AG08396 (cell line): ENCODE measurements at places on chromosomes 13 and 19.

GRCh38 chr19:29269641-29270040 is 56.7 kb upstream of the UQCRFS1 start:
- DNase-seq = no peak

GRCh38 chr19:13902993-13903555 is 2.8 kb downstream of the BRME1 start:
- DNase-seq = no peak

DNA sequence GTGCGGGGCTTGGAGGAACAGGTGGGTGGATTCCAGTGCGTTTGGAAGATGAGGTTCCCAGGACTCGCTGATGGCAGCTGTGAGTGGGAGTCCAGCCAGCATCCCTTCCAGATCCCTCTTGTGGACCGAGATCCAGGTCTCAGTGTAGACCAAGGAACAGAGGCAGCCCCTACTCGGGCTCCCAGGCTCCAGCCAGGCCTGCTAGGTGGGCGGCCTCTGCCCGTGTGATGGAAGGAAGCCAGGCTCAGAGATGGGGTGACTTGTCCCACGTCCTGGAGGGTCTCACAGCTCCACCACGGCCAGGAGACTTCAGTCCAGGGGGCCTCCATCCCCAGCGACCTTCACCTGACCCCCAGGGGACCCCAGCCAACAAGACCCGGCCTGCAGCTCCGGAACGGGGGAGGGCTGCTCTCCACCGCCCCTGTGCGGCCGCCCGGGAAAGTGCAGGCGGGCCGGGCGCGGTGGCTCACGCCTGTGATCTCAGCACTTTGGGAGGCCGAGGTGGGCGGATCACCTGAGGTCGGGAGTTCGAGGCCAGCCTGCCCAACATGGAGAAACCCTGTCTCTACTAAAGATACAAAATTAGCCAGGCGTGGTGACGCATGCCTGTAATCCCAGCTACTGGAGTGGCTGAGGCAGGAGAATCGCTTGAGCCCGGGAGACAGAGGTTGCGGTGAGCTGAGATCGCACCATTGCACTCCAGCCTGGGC is 729 bp upstream of the MADCAM1 start:
- DNase-seq = peak; percentile 66

DNA sequence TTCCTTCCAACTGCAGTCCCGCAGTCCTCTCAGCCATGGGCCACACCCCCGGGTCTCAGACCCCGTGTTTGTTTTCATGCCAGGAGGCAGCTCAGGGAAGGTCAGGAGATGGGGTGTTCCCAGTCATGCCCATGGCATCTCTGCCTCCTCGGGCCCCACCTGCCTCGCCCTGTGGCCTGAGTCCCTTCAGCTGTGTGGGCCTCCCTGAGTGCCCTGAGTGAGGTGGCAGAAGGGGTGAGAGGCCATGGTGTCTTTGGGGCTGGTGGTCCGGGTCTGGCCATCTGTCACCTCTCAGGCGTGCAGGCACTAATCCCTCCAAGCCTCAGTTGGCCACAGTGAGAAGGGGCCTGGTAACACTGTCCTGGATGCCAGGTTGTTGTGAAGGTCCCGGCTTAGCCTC is 10.9 kb upstream of the KDM4B start:
- no peak for DNase-seq

DNA sequence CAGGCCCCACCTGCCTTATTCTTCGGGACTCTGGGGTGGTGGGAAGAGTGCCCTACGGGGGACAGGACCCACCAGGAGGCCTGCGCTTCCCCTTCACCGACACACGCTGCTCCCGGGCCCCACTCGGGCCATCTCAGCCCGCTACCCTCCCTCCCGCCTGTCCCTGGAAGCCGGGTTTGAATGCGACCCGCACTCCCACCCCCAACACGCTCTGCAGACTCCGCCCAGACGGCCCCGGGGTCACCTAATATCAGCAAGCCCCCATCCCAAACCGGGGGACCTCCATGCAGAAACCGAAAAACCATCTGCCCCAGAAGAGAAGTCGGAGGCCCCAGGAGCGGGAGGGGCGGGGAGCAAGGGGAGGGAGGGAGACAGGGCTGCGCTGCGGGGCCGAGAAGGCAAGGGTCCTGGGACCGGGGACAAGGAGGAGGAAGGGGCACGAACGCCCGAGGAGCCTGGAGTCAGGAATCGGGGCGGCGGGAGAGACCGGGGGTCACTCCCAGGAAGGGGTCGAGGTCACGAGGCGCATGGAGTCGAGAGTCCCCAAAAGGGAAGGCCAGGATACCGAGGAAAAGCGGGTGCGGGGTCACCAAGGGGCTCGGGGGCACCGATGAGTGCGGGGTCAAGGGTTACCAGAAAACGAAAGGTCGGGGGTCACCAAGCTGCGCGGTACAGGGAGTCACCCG is 766 bp downstream of the SBNO2 start:
- no peak for DNase-seq

DNA sequence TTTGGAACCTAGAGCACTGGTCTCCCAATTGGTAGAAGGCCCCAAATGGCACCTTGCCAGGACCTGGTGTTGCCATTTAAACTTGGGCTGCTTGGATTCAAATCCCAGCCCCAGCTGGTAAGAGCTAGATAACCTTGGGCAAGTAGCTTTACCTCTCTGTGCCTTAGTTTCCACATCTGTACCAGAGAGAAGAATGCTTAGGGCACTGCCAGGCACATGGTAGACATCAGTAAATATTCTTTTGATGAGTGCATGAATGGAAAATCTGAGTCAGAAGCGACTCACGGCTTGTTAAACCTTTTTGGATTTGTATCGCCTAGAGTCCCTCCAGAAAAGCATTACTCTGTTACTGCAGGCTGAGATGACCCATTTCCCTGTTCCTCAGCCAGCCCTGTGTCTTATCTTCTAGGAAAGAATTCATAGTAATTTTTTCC is 90.9 kb downstream of the SIPA1L3 start:
- peak; percentile 55 for DNase-seq

GRCh38 chr19:42313096-42313839 is at the start of gene TMEM145:
Gene TMEM145, plus strand, starts transcription at chr19:42313309. Its CDS starts 68 bp downstream, at chr19:42313377.
- DNase-seq = peak; percentile 90

- DNase-seq = no peak
Measured at GRCh38 chr13:29449726-29450125, 145.8 kb downstream of the SLC7A1 start.

DNA sequence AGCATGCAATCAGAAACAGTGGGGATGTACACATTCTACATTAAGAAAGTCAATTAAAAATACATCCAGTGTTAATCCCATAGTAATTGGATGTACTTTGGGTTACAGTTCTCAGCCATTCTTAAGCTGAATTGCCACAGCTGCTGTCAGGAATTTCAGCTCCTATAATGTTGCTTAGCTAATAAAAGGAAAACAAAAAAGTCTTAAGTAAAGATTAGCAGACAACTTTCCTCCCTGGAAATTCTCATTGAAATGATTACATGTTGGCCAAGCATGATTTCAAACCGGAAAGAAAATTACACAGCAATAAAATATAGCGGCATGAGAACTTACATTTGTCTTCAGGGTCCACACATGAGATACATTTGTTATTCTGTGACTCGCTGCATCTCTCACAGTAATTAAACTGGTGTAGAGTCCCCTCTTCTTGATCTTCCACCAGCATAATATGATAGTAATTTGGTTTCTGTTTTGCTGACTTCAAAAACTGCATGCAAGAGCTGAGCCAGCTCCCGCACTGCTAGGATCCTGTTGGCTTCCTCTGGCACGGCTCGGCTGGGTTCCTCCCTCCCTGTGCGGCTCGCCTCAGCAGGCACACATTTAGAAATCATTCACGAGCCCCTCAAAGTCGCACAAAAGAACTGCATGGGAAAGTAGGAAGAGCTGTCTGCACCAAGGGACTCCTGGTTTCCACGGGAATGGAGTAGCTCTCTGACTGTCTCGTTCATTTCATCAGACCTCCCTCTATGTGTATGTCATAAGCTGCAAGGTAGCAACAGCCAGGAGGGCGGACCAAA is at the start of gene HTR2A:
Gene HTR2A, minus strand, starts transcription at position 713 of the 797 bp plus-strand sequence. CDS start 1,147 bp downstream, outside the sequence.
- no peak for DNase-seq

- DNase-seq = peak; percentile 84
Measured at GRCh38 chr13:49495783-49496762, at the start of gene PHF11. Gene PHF11, plus strand, starts transcription at chr13:49495953. Its CDS starts 49 bp downstream, at chr13:49496002.

GRCh38 chr13:97188207-97188606 is 33.9 kb upstream of the MBNL2 start:
- DNase-seq = no peak

GRCh38 chr13:96994017-96994857 is at the start of gene OXGR1:
Gene OXGR1, minus strand, starts transcription at chr13:96994476. Its CDS starts 6,717 bp downstream, at chr13:96987759.
- peak; percentile 18 for DNase-seq

DNA sequence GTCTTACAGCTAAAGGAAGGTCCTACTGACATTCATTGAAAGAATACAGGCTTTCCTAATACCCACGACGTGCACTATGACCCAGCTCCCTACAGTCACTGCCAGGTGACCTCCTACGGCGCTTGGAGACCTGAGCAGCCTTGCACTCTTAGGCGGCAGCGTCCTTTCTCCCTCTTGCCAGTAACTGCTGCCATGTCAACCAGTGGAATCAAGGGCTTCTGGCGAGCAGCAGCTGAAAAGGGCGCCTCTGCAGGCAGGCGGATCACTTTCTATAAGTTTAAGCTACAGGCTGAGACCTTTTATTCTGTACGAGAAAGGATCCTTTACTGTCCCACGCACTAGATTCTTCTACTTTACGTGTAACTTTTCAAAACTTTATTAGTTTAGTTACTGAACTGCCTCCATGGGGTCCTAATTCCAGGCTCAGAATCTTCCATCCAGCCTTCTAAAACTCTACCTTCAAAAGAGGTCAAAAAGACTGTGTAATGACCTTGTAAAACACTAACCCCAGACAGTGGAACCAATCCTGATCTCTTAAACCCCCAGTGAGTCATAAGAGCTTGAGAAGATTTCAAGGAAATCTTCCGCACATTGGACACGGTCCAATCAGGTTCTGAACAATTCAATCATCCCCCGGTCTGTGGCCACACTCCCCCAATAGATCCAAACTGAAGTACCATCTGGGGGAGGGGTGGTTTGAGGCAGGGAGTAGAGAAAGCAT is 1.9 kb downstream of the KCTD12 start:
- peak; percentile 45 for DNase-seq

DNA sequence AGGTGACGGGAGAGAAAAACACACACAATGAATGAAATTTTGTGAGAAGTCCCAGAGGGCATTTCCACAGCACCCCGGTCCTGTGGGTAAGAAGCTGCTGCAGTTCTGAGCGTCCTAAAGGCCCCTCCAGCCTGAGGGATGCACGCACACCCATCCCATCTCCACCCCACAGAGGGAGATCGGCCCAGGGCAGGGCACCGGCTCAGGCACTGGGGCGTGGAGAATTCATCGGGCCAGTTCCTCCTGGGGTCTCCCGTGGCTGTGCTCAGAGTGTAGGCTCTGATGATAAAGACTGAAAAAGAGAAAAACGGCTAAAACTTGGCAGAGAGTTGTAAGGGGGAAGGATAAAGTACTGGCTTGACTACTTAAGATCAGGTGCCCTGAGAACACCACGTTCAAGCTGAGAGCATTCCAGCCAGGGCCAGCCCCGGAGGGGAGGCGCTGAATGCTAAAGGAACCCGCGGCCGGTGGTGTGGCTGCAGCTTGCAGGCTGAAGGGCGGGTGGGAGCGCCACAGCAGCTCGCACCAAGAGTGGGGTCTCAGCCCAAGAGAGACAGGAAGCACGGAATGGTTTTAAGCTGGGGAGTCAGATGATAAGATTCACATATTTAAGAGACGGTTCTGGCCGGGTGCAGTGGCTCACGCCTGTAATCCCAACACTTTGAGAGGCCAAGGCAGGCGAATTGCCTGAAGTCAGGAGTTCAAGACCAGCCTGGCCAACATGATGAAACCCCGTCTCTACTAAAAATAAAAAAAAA is 121.9 kb upstream of the SPACA7 start:
- no peak for DNase-seq

DNA sequence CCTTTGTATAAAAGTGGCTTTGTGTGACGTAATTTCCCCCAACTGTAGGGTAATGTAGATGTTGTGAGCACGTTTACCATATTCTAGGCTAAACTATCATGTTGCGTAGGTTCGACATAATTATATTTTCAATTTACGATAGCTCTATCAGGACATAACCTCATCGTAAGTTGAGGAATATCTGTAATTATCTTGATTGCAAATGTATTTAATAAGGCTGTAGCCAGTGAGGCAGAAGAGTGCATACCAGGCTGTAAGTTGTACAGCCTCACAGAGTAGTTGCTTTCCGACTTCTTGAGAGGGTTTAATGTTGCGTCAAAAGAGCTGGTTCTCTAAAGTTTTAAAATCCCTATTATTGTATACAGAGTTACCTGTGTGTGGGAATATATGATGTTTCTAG is 839.4 kb upstream of the GPC6 start:
- DNase-seq = no peak

DNA sequence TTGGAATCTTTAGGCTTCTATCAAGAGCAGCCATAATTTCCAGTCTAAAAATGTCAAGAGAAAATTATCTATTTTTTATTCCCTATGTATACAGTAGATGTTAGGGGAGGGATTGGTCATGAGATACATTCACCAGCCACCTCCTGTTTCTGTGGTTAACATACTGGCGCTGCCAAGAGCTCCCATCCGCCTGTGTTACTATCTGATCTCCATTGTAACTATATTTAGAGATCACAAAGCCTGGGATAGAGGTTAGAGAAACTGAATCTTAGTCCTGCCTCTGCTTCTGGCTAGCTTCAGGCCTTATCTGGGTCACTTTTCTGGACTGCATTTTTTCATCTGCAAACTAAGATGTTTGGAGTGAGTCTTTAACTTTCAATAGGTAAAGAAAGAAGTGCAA is 46.3 kb downstream of the POLR1D start:
- DNase-seq = no peak

DNA sequence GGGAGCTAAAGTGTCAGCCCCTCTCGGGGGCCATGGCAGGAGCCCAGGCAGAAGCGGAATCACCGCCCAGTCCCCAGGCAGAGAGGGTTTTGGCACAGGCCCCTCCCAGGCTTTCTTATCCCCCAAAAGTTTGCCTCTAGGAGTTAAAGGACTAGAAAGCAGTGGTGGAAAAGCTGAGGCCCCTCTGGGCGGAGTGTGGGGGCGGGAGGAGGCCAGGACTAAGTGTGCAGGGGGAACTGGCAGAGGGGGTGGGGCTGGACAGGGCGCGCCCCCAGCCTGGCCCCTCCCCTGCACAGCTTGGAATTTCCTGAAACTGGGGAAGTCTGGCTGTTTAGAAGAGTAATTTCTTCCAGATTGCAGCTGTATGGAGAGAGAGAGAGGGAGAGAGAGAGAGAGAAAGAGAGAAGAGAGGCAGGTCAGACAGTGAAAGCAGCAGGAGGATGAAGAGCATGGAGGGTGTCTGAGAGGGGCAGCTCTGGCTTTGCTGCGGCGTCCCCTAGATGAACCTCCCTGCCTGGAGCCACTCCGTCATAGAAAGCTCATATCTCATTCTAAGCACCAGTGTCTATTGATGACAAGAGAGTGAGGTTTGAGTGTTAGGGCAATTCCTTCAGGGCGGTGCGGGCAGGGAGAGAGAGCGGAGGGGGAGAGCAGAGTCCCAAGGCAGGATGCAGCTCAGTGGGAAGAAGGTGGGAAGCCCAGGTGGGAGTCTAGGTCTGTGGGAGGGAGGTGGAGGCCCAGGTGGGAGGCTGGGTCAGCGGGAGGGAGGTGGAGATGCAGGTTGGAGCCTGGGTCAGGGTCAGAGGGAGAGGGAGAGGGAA is at the start of gene CDC42EP5:
Gene CDC42EP5, minus strand, starts transcription at position 226 of the 821 bp plus-strand sequence. CDS start 7,749 bp downstream, outside the sequence.
- DNase-seq = peak; percentile 94

DNA sequence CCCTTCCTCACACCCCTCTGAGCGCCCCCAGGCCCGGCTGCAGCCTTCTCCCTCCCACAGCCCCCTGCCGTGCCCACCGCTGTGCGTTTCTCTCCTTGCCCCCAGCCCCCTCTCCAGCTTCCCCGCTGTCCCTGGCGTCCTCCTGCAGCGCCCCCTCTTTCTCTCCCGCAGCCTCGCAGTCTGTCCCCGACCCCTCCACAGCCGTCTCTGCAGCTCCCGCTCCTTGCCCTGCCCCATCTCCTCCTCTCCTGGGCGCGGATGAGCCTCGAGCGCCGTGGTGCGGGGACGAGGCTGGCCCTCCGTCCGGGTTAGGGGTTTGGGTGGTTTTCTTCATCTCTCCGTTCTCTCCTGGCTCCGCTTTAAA is 1.1 kb downstream of the KMT5C start:
- DNase-seq = no peak
